ENCODE measurements at places on chromosomes 3 and 15.

DNA sequence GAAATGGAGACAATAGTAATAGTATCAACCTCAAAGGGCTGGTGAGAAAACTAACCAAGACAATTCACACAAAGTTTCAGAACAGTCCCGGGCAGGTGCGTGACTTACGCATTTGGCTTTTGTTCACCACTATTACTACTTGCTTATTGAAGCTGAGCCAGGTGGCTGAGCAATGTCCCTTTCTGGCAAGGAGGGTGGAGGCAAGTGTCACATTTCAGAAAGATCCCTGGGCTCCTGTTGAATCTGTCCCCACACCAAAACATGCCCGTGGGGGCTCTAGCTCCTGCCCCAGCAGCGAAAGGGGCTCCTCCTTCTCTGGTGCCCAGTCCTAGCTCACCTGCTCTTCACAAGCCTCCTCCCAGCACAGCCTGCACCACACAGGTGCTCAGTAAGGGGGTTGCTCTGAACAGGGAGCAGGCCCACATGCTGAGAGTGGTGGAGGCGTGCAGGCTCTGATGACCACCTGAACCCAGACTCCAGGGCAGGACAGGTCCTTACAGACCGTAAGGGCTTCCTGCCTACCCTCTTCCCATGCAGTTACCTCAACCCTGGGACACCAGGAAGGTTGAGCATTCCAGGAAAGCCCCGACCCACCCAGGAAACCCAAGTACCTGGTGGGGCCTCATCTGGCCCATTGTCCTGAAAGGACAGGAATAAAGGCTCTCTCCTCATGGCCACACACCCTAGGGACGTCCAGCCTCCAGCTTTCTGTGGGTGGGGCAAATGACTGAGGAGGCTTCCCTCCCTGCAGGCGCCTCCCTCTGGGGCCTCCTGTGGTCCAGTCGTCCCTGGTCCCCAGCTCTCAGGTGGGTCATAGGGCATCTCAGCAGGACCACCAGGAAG is 32.6 kb downstream of the SEMA7A start:
- DNase-seq: no peak

GRCh38 chr15:78347586-78348543 is 7.7 kb downstream of the CRABP1 start:
- no peak for DNase-seq

- DNase-seq: no peak
These were observed 20.7 kb downstream of the IGSF11 start for GRCh38 chr3:119013951-119014350.

GRCh38 chr3:32097768-32098167 is 8.7 kb upstream of the GPD1L start:
- no peak for DNase-seq

DNA sequence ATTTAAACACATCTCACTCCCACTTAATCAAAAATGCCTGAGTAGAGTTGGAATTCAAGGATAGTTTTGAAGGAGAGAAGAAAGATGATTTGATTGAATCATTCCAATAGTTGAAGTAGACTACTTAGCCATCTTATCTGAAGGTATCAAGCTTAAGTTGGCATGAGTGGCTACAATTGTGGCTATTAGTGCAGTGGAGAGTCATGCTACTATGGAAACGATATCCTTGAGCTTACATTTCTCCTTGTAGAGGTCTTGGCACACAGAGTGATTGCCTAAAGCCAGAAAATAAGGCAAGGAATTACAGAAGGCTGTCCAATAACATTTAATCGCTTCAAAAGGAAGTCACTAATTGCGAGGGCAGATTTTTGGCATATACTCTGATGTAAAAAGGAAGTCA is 1022.7 kb downstream of the IGSF11 start:
- DNase-seq: no peak

DNA sequence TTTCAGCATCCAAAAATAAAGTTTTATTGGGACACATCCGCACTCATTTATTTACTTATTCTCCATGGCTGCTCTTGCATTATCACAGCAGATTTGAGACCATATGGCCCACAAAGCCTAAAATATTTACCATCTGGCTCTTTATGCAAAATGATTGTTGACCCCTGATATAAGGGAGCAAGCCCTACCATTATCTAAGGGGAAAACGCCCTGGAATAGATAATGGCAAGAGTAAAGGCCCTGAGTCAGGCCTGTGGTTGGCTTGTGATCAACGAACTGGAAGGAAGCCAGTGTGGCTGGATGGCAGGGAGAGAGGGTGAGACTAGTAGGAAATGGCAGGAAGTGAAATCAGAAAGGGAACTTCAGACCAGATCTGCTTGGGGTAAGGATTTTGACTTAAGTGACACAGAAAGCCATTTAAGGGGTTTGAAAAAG is 24.6 kb upstream of the DMXL2 start:
- DNase-seq: no peak

GRCh38 chr15:70690021-70690420 is 73.3 kb downstream of the UACA start:
- no peak for DNase-seq

DNA sequence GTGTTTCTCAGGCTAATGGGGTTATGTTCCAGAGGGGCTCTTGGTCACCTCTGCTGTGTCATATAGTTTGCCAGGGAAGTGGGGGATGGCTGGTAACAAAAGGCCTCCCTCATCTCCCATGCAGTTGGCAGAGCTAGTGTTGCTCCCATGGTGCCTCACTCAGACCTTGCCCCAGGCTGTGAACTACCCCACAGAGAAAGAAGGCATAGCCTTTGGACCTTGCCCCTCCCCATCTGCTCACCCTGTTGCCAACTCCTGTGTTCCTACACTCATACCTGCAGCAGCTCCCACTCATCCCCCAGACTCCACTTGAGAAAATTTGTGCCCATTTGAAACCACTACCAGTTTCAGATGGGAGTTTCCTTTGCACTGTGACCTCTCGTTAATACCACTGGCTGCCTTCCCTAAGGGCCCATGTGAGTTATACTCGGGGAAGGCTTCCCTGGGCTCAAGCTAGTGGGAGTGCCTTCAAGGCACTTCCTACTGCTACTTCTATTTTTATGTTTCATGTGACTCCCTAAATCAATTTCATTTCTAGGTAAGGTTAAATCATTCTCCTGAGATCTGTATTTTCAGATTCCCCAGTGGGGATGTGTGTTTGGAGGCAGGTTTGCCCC is 25.3 kb upstream of the COPB2 start:
- no peak for DNase-seq

GRCh38 chr15:63019511-63020109 is 22.9 kb upstream of the TPM1 start:
- no peak for DNase-seq

GRCh38 chr15:73352082-73352481 is 16.7 kb downstream of the HCN4 start:
- no peak for DNase-seq

- DNase-seq: no peak
These were observed 2.3 kb upstream of the MUC4 start for GRCh38 chr3:195813916-195814640.

GRCh38 chr3:178875836-178876235 is 195.8 kb downstream of the ZMAT3 start:
- DNase-seq: no peak

GRCh38 chr3:115330430-115330829 is 183.3 kb upstream of the ZBTB20 start:
- no peak for DNase-seq

GRCh38 chr3:170358042-170359010 is 811 bp downstream of the SKIL start:
- peak; percentile 54 for DNase-seq

- no peak for DNase-seq
These were observed 65.6 kb upstream of the NEDD4 start for GRCh38 chr15:56058986-56059385.

- no peak for DNase-seq
These were observed 311.4 kb downstream of the PDCD6IP start for GRCh38 chr3:34109846-34110245.

GRCh38 chr3:60160822-60161748 is 1090.2 kb downstream of the FHIT start:
- DNase-seq: no peak

GRCh38 chr3:177385831-177386301 is 188.6 kb upstream of the TBL1XR1 start:
- DNase-seq: no peak
